Skin of body (tissue), 3 donors: ENCODE measurements at places on chromosomes 6 and 20. TPM values are rescaled to one million over a fixed set of nuclear protein-coding genes. Genes with fewer than 3 reads are reported as not detected.

STMN3 gene
- 21.6 TPM for total RNA-seq

C20orf202 gene
- total RNA-seq: 0.69 TPM

HUS1B gene
- total RNA-seq: 1.1 TPM

APOBEC2 gene
- 60.6 TPM for total RNA-seq

IRAK1BP1 gene
- total RNA-seq: 9.0 TPM

HLA-DPA1 gene
- total RNA-seq: 16.1 TPM

SLC17A2 gene
- not detected for total RNA-seq

IRF4 gene
- 6.2 TPM for total RNA-seq

GGTLC1 gene
- total RNA-seq: not detected

OR2H1 gene
- total RNA-seq: not detected

DYNLT2 gene
- 2.0 TPM for total RNA-seq

GPR6 gene
- total RNA-seq: not detected

ANKRD66 gene
- total RNA-seq: not detected

ANKRD60 gene
- not detected for total RNA-seq

FILIP1 gene
- total RNA-seq: 7.9 TPM

RANBP9 gene
- 41.1 TPM for total RNA-seq

PRND gene
- total RNA-seq: 27.4 TPM

MYCT1 gene
- total RNA-seq: 16.3 TPM

RIOK1 gene
- 24.8 TPM for total RNA-seq

FOXQ1 gene
- 2.2 TPM for total RNA-seq

C6orf132 gene
- total RNA-seq: 14.5 TPM

TFAP2C gene
- total RNA-seq: 22.8 TPM

HLA-DQA1 gene
- 3.2 TPM for total RNA-seq

HLA-DMB gene
- total RNA-seq: 12.7 TPM

C6orf89 gene
- total RNA-seq: 27.1 TPM

PAX1 gene
- 1.2 TPM for total RNA-seq

PYGB gene
- 23.7 TPM for total RNA-seq

LTA gene
- total RNA-seq: not detected

RGL2 gene
- 29.2 TPM for total RNA-seq

MACROD2 gene
- total RNA-seq: 17.6 TPM

PPP1R3G gene
- total RNA-seq: 1.8 TPM

MCM9 gene
- 12.1 TPM for total RNA-seq

SLC17A9 gene
- total RNA-seq: 4.7 TPM

SMLR1 gene
- total RNA-seq: not detected

BEND3 gene
- 1.6 TPM for total RNA-seq

SLC24A3 gene
- 7.1 TPM for total RNA-seq

ENPP5 gene
- 0.99 TPM for total RNA-seq

SLC18B1 gene
- total RNA-seq: 15.7 TPM

HLA-DQB1 gene
- total RNA-seq: 0.69 TPM

CD93 gene
- total RNA-seq: 53.8 TPM

KIAA0408 gene
- 25.9 TPM for total RNA-seq

ZSCAN31 gene
- 10.1 TPM for total RNA-seq

GABRR1 gene
- total RNA-seq: 0.20 TPM
